ENCODE measurements at places on chromosomes 2 and 18.

DNA sequence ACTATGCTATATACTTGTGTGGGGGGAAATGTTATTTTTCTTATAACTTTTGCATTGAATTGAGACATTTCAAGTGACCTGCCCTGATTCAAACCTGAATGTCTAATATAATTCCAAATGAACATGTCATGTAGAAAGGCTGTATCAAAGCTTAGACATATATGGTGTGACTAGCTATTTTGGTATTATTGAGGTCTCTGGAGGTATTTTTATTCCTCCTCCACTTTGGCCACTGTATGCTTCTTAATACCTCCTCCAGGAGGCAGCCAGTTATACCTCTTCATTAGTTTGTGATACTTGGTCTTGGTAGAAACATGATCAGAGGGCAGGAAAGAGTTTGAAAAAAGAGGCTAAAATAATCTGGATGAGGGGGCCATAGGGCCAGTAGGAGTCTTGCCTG lies 217.1 kb downstream of the TCF4 start:
- no peak for DNase-seq

- no peak for DNase-seq
Measured at GRCh38 chr18:22559414-22560274, 141.9 kb upstream of the CTAGE1 start.

DNA sequence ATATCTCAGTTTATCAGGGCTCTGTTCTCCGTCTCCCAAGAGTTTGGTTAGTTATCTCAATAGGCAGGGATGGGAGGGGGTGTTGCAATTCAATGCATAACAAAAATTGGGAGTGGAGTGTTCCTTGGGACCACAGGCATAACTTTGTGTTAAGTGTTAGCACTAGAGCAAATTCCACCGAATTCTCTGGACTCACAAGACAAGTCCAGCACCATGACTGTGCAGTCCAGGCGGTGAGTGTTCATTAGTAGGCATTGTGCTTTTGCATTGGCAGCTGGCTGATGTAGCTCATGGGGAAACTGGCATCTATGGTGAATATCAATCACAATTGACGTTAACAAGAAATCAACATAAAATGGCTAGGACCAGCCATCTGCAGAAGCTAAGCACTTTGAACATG lies 79.0 kb upstream of the CABLES1 start:
- no peak for DNase-seq

DNA sequence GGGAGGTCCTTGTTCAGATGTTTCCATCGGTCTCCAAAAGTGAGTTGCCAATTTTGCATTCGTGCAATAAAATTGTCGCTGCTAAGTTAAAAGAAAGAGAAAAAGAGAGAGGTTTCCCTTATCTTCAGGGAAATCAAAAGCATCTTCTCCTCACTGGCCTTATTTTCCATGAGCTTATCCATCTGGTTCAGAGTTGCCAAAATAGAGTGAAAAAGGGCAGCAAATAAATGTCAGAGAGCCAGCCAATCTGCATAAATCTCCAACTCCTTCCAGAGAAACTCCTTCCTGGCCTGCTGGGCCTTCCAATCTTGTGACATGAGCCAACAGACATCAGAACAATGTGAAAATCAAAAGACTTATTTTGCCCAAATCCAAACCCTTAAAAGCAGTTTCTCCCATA lies 28.4 kb downstream of the PAX3 start:
- no peak for DNase-seq

DNA sequence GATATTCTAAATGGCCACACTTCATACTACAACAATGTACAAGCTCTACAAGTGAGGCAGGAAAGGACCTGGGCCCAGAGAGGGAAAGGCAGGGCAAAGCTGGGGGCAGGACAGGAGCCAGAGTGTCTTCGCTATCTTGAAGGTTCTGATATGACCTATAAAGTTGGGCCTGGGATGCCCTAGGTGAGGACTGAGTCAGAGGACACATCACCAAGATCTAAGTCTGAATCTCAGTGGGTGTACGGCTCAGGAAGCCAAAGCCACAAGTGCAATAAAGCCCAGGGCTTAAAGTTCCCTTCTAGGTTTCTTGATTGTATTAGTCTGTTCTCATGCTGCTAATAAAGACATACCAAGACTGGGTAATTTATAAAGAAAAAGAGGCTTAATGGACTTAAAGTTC lies 219.1 kb downstream of the ALK start:
- DNase-seq = no peak

GRCh38 chr2:42135381-42136312 lies 33.5 kb upstream of the EML4 start:
- no peak for DNase-seq

GRCh38 chr2:206217743-206218142 lies 56.7 kb upstream of the ZDBF2 start:
- no peak for DNase-seq

DNA sequence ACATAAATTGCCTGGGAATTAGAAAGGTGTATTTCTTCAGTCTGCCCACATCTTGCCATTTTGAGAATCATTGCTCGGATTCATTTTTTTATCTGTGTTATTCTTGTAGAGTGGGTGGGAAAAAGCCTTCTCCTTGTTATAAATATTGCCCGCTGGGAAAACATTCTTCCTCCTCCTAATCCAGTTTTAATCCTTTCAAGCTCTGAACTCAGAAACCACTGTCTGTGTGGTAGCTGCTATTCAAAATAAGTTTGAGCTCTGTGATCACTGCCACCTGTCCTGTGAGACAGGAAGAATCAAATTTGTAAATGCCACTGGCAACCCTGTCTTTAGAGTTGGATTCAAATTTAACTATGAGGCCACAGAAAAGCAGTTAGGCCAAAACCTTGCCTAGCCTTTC lies 1875.2 kb upstream of the PIK3C3 start:
- DNase-seq = no peak

DNA sequence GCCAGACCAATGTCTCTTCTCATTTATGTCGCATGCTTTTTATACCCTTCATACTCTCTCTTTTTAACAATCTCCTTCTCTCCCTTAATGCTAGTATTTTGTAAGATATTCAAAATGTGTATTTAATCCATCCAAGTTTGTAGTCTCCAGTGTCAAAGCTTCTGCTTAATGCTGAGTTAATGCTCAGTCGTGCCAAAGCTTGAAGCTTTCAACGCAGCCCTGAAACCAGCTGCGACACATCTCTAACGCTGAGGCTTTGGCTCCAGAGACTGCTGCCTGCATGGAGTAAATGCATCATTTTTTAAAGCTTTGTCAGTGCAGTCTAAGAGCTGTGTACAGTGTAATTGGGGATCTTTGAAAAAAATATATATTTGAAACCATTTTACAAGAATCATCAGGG lies 2108.8 kb upstream of the PIK3C3 start:
- no peak for DNase-seq

DNA sequence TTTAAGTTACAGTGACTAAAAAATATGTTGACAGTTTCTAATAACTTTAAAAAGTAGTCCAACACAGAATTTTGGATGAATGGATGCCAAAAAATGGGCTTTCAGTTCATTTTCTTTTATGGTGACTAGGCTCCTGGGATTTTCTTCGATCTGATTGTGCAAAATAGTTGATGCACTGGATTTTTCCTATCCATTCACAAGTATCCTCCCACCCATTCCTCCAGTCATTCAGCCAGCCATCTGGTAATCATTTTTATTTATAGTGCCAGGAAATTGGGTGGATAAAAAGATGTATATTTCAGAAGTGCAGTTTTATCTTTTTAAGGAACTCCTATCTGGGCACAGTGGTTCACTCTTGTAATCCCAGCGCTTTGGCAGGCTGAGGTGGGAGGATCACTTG lies 175.1 kb downstream of the PTPRM start:
- DNase-seq = no peak

GRCh38 chr2:215621381-215621780 lies 185.5 kb upstream of the FN1 start:
- no peak for DNase-seq

DNA sequence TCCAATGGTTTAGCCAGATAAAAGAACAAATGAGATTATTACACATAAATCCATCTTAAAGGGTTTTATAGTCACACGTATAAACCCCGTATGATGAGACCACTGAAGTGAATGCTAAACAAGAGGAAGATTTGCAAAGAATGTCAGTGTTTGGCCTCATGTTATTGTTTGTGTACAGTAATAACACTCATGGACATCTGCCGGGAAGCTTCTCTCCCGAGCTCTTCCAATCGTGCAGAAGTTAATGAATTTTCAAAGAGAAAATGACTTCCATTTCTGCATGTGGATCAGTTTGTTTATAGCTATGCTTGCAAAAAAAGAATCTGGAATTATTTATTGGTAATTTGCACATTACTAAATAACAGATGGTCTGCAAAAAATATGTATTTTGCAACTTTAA lies 88.5 kb upstream of the APCDD1 start:
- no peak for DNase-seq

GRCh38 chr2:33458248-33458819 lies 18.1 kb upstream of the RASGRP3 start:
- DNase-seq = no peak

DNA sequence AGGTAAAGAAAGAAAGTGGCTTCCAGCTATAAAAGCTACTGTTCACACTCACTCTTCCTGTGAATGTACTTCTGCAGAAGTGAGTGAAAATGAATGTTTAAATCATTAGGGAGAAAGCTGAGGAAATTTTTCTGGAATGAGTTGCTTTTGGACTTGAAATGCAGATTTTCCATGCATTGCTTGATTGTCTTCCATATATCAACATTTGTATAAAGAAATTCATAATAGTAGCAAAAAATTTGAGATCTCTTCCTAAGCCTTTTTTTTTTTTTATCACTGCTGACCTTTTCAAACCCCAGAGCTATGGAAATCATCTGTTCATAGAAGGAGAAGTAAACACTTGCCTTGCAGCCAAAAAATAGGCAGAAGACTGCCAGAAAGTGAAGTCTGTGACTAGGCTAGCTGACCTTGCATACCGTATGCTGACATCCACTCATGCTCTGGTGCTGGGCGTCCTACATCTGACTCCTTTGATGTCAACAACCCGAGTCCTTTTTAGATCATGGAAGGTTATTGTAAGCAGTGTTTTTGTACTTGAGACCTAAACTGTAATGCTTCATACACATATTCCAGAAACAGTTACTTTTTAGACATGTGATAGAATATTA lies 154.5 kb upstream of the RASGRP3 start:
- DNase-seq = no peak

DNA sequence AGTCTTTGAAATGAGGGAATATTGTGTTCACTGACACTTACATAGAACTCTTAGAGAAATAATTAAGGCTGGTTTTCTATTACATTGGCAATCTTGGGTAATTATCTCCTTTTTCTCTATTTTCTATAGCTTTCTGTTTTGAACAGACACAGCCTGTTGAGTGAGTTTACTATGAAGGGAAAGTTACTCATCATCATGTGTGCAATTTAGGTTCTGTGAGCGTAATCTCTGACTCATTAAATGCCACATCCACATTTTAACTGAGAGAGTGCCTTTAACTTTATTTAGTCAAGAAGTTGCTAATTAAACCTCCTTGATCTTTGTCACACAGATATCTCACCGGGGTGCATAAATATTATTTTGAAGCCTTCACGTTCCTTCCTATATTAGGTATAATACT lies 174.0 kb upstream of the SLC8A1 start:
- DNase-seq = no peak

GRCh38 chr2:73730810-73731209 lies 6.3 kb downstream of the TPRKB start:
- DNase-seq = no peak

GRCh38 chr2:193461431-193461934 lies 1266.8 kb upstream of the TMEFF2 start:
- no peak for DNase-seq

- no peak for DNase-seq
Measured at GRCh38 chr18:79645291-79645983, 34.2 kb upstream of the CTDP1 start.

DNA sequence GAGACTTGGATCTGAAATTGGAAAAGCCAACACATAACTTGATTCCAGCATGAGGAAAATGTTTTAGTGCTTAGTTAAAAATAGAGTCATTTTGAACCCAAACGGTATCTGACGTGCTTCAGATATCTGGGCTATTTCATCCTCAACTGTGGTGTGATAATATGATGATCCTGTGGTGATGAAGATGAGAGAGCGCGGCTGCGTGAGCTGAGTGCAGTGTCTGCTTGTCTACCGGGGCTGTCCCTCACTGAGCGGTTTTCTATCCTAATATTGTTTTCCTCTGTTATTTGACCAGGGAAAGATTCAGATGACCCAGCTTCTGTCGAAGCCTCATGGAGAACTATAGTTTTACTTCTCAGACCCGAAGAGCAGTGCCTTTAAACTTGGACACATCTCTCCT lies 5.8 kb downstream of the TWIST2 start:
- DNase-seq = no peak

GRCh38 chr2:63364866-63365265 lies 223.4 kb downstream of the WDPCP start:
- no peak for DNase-seq

DNA sequence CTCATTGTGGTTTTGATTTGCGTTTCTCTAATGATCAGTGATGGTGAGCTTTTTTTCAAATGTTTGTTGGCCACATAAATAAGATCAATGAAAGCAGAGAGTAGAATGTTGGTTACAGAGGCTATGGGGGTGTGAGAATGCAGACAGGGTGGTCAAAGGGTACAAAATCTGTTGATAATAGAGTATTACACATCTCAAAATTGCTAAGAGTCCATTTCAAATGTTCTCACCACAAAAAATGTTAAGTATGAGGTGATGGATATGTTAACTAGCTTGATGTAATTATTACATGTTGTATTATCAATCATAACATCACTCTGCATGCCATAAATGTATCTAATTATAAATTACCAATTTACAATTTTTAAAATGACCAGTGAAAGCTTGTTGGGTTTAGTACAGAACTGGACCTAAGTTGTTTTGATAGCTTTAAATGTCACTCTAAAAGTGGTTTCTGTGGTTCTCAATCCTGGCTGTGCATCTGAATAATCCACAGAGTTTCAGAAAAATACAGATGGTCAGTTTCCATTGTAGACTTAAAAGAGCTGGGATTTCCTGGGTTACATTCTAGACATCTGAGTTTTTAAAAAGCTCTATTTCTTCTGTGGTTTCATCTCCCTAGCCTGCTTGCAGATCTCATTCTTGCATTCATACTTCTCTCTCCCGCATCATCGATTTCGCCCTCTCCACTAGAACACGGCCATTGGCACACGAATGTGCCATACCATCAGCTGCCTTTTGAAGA lies 286.0 kb upstream of the LYPD1 start:
- no peak for DNase-seq

GRCh38 chr18:3970929-3971328 lies 484.2 kb downstream of the DLGAP1 start:
- DNase-seq = no peak

- DNase-seq = no peak
Measured at GRCh38 chr2:116716444-116716843, 1098.0 kb upstream of the DDX18 start.

GRCh38 chr18:78970774-78971333 lies 8.8 kb upstream of the SALL3 start:
- no peak for DNase-seq

DNA sequence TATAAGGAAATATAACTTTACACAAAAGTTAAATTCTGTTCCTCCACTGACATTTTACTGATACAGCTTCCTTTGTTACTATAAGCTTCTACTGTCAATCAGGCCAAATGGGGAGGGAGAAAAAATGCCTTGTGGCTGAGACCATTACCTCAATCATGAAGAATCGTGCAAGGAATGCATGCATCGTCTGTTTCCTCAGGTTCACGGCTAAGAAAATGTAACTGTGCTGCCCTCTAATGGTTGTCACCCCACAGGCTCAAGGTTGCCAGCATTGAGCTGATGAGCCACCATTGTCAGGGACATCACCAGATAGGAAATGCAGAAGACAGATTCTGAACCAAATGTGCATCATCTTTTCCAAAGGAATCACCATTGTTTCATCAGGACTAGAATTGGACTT lies 426.9 kb downstream of the CDH2 start:
- no peak for DNase-seq

- DNase-seq = no peak
Measured at GRCh38 chr2:233835230-233836186, 18.8 kb downstream of the HJURP start.

- no peak for DNase-seq
Measured at GRCh38 chr2:55156984-55157383, 75.1 kb downstream of the CLHC1 start.

Data from cortex of kidney (tissue), 1 donor.